ENCODE measurements at places on chromosomes 2 and 18.

- no peak for DNase-seq
Observed at GRCh38 chr18:33918571-33918970, 306.1 kb downstream of the NOL4 start.

- DNase-seq: peak; percentile 81
Observed at GRCh38 chr18:50410894-50411293, 36.0 kb downstream of the SKA1 start.

GRCh38 chr2:192298664-192299063 is 103.9 kb upstream of the TMEFF2 start:
- no peak for DNase-seq

DNA sequence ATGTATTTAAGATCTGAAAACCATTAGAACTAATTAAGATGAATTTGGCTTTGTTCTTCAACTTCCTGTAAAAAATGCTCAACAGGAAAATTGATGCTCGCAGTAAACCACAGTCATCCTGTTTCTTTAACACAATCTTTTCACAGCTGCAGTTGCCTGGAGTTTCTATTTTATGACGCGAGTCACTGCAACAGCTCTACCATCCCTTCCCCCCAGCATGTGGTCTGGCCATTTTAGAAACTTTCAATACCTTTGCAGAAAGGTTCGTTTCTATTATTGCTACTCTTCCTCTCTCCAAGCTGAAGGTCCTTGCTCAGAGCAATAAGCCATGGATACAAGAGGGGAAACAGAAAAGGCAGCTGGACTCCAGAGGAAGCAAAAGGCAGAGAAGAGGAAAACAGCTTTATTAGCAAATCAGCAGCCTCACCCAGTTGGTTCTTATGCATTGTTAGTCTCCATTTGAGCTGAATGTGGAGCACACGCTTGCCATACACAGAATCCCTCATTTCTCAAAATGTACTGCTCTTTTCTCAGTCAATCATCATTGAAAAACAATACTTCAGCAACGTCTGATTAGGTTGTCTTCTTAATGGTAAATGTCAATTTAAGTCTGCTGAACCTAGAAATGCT is 3.9 kb downstream of the WIPF1 start:
- DNase-seq: peak; percentile 79

- no peak for DNase-seq
Observed at GRCh38 chr18:36636237-36636817, 192.5 kb downstream of the TPGS2 start.

- no peak for DNase-seq
Observed at GRCh38 chr18:41967680-41968079, 12.6 kb downstream of the PIK3C3 start.

DNA sequence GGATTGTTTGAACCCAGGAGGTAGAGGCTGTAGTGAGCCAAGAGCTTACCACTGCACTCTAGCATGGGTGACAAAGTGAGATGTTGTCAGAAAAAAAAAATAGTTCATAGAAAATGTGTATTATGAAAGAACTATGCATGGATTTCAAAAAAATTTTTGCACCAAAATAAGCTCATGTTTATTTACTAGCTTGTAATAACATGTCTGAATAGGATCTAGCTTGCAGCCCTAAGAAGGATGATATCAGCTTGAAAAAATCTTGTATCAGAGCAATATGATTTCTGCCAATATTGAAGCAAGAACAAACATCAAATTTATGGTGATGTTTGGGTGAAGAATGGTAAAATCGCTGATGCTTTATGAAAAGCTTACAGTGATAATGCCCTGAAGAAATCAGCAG is 97.0 kb upstream of the RFX8 start:
- no peak for DNase-seq

DNA sequence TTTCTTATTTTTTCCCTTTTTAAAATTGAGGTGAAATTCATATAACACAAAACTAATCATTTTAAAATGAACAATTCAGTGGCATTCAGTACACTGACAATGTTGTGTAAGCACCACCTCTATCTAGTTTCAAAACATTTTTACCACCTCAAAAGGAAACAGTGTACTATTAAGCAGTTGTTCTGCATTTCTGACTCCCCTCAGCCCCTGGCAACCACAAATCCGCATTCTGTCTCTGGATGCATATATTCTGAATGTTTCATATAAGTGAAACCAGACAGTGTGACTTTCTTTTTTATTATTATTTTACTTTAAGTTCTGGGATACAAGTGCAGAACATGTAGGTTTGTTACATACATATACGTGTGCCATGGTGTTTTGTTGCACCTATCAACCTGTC is 19.2 kb upstream of the TANK start:
- DNase-seq: no peak

- peak; percentile 73 for DNase-seq
Observed at GRCh38 chr2:235606004-235606715, 112.3 kb downstream of the AGAP1 start.

DNA sequence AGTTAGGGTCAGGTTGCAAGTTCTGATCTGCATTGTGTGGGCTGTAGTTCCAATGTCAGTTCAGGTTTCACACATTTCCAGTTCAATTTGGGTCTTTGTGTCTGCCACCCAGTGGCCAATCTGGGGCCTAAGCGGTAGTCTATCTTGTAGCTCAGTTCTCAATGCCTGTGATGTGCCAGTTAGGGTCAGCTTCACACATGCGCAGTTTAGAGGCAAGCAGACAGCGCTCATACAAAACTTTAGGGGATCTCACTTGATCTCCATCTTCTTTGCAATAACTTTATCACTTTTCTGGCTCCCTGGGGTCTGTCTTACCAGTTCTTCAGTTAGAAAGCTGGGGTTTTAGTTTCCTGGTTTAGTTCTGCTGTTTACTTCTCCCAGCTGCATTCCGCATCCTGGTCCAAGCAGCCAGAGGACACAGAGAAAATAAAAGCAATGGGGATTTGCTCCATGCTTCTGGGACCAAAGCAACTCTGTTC is 11.0 kb upstream of the ZNF24 start:
- DNase-seq: peak; percentile 90

DNA sequence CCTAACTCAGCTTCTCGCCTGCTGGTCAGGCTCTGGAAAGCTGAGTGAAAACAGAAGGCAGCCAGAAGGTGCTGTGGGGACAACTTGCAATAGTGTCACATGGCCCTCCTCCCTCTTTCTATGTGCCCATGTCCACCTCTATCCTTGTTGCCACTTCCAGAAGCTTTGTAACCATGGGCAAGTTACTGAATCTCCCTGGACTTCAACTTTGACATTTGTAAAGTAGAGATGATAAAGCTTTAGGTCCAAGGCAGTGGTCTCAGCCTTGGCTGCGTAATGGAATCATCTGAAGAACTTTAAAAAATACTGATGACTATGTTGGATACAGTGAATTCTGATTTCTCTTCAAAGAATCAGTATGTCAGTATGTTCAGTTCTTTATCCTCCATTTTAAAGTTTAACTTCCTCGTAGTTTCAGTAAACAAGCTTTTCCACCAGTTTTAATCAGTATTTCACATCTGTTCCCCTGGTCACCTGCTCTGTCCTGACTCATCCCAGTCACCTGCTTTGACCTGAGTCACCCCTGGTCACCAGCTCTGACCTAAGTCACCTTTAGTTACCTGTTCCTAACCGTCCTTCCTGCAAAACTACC is 245.2 kb upstream of the STON1 start:
- DNase-seq: no peak

DNA sequence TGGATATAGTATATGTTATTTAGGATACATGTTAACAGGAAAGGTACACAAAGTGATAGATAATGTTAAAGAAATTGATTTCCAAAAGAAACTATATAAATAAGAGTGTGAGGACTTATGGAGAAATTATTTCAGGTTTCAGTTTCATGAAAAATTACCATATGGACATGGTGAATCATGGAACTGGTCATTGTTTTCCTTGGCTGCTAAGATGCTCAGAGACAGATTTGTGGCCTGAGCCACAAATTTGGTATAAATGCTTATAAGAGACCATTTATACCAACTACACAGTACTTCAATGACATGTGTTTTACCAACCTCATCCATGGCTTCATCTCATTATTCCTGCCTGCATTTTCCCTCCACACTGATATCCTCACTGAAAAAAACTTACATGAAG is 188.1 kb downstream of the FMNL2 start:
- peak; percentile 61 for DNase-seq

DNA sequence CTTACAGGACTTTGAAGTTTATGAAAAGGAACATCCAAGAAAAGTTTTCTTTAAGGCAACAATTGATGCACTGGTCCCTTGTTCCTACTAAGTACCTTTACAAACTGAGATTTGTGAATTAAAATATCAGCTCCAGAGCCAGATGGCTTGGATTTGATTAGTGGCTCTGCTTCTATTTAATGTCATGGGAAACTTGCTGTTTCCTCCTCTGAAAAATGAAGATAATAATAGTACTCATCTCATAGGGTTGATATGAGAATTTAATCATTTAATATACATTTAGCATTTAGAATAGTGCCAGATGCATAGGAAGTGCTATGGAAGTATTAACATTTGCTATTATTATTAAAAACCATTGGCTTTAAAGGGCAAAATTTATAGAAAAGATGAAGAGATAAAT is 2.6 kb upstream of the GAREM1 start:
- no peak for DNase-seq

- DNase-seq: peak; percentile 13
Observed at GRCh38 chr2:68646303-68646702, 2.9 kb downstream of the PROKR1 start.

GRCh38 chr2:159030674-159031380 is 62.4 kb downstream of the TANC1 start:
- peak; percentile 84 for DNase-seq

GRCh38 chr2:203533676-203534591 is 1.2 kb downstream of the RAPH1 start:
- DNase-seq: peak; percentile 73

- DNase-seq: peak; percentile 70
Observed at GRCh38 chr2:95389245-95390119, 13.0 kb upstream of the FAHD2A start.

- DNase-seq: peak; percentile 56
Observed at GRCh38 chr2:18763338-18763737, 174.0 kb upstream of the NT5C1B start.

DNA sequence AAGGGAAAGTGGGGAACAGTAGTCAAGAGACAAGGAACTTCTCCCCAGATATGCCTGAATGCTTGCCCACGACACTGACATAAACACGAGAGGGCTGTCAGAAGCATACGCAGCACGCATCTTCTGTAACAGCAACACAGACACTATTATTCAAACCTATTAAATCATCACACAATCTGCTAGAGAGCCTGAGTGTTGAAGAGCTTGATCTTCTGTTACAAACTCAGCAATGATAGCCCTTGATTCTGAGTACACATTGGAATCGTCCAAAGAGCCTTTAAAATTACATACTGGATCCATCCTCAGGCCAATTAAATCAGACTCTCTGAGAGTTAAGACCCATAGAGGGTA is 111.6 kb downstream of the ZNF521 start:
- no peak for DNase-seq

GRCh38 chr2:227188292-227188691 is 23.9 kb downstream of the COL4A3 start:
- peak; percentile 65 for DNase-seq

- peak; percentile 51 for DNase-seq
Observed at GRCh38 chr2:150162241-150162942, 325.1 kb downstream of the RND3 start.

DNA sequence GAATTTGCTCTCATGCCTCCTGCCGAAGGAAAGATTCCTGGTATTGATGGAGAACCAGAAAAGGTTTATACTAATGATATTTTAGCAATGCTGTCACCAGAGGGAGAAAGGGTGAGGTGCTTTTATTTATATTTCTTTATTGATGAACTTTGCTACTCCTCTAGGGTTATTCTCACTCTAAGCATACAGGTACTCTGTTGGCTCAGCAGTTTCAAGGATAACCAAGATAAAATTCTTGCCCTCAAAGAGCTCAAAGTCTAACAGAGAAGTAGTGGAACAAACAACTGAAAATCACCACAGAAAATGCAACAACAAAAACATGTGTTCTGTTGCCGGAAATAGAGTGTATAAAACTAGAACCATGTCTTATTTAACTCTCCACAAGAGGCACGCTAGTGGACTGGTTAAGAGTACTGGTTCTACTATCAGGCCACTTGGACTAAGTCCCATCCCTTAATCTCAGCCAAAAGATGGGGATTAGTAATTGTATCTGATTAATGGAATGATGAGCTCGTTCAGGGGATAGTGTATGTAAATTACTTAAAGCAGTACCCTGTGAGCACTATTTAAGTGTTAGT is 103.6 kb downstream of the DNAH6 start:
- no peak for DNase-seq

GRCh38 chr2:62561586-62561985 is 55.6 kb upstream of the TMEM17 start:
- DNase-seq: no peak
